Activated B cell treated with CpG ODN at 0.5 μM for 24 hours (primary cell): ENCODE measurements at places on chromosomes 2 and 18.

DNA sequence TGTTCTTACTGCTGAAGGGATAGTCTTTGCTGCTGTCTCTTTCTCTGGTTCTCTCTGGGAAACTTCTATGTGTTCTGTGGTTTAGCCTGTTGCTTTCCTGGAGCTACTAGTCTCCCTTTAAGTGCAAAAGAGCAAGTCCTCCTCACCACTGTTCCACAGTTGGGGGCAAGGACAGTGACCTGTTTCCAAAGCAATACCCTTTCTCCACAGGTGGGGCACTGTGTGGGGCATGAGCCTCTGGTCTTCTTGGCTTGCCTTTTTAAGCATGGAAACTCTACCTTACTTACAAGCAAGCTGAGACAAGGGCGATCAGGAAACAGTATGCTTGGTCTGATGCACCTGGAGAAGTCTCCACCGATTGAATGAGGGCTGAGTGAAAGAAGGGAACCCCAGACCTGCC lies 156.7 kb downstream of the CPS1 start:
- DNase-seq: no peak

DNA sequence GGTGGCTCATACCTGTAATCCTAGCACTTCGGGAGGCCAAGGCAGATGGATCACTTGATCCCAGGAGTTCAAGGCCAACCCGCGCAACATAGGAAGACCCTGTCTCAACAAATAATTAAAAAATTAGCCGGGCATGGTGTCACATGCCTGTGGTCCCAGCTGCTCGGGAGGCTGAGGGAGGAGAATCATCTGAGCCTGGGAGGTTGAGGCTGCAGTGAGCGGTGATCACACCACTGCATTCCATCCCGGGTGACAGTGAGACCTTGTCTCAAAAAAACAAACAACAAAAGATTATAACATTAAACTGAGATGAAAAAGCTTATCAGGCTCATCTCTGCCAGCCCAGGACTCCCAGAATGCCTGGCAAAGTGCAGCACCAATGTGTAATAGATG lies 50.5 kb downstream of the PAPOLG start:
- no peak for DNase-seq

GRCh38 chr2:170090229-170090628 lies 87.7 kb upstream of the MYO3B start:
- DNase-seq: no peak

DNA sequence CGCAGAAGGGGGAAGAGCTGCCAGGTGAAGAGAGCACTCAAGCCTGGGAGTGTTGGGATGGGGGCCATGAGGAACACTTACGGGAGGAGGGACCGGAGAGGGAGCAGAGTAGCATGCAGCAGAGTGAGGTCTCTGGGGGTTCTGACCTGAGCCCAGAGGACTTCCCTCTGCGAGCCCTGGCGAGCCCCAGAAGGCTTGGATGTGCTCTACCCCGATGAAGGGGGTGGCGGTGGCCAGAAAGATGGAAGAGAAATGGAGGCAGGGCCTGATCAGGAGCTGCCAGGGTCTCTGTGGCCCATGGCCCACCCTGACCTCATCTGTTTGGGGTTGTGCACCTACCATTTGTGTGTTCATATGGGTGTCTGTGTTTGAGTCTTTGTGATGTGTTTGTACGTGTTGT lies 42.0 kb downstream of the CROCC2 start:
- DNase-seq: no peak

DNA sequence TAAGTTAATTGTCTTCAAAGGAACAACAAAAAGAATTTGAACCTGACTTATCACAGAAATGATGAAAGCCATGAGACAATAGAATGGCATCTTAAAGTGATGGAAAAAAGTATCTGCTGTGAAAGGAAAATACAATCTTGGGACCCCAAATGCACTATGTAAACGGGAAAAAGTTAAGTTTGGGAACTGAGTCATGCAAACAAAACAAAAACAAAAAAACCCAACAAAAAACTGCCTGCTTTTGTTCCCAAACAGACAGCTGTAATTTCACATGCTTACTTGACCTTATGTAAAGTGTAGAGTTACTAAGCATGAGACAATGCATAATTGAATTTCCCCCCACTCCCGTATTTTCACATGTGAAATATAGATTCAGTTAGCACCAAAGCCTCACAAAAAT lies 122.1 kb upstream of the RBMS1 start:
- DNase-seq: no peak

DNA sequence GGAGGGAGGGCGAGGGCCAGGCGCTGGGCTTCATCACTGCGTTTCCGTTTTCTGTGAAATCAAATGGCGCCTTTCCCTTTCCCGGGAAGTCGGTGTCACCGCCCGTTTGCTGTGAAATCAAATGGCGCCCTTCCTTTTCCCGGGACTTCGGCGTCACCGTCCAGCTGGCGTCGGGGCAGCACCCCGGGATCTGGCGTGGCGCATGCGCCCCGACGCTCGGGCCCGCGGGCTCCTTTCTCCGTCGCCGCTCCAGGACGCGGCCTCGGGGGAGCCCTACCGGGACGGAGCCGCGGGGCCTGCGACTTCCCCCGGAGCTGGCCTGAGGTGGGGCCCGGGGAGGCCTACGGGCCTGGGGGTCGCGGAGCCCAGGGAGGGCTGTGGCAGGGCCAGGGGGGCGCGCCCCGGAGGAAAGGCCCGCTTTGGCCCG lies at the start of gene FAM228A:
TSS of gene FAM228A (plus strand) at position 203 of the 427 bp plus-strand sequence. CDS start 428 bp downstream, outside the sequence.
- no peak for DNase-seq

GRCh38 chr2:11343650-11344341 lies 640 bp downstream of the ROCK2 start:
- DNase-seq: peak; percentile 42

DNA sequence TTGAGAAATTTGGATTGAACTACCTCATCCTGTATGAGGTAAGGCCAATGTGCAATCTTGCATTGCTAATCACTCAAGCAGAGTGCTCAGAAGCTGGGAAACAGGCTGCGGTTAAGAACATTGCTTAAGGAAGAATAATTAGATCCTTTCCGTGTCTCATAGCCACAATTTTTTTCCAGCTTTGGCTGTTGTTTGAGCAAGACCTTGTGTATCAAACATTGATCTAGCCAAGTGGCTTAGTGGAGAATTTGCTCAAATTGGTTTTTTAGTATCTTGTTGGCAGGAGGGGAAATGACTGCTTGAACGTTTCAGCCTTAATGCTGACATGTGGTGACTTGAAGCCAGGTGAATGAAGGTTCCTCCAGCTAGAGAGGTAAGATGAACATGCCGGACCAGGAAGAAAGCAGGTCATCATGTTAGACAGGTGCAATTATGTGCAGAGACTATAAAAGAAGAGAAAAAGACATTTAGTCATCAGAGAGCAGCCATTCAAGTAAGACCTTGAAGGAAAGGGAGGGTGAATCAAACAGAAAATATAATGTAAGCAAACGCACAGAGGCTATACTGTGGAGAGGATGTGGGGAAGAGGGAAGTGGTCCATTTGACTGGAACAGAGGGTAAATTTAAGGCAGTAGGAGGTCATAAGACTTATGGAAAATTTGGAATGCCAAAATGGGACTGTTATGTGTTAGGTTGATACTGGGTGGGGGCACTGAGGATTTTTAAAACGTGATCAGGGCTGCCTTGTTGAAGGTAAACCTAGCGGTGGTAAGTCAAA lies 98.9 kb upstream of the CYP1B1 start:
- no peak for DNase-seq

DNA sequence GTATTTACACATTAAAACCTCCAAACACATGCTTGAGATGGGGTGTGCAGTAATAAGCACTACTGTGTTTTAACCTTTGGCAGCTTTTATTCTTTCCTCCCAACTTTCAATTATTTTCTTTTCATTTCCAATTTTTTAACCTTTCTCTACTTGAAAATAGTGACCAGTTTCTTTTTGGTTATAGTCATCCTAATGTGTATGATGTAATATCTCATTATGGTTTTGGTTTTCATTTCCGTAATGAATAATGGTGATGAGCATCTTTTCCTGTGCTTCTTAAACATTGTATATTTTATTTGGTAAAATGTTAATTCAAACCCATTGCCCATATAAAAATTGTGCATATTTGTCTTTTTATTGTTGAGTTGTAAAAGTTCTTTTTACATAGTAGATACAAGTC lies 103.5 kb downstream of the BMPR2 start:
- DNase-seq: no peak

- no peak for DNase-seq
These were observed 115.8 kb upstream of the NOSTRIN start for GRCh38 chr2:168686452-168687191.

DNA sequence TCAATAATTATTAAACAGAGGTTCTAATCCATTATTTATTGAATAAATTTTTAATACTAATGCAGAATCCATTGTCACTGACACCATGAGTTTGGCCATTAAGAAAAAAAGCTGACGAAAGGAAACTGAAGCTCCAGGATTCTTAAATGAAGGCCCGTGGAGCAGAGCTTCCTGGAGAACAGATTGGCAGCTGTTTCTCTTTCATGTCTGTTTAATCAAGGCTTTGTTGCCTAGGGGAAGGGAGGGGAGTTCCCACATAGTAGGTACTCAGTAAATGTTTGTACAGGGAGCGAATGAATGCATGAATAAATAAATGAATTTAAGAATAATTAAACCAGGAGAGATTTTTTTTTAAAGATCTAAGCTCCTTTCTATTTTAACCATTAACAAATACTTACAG lies 315.1 kb upstream of the KLHL29 start:
- DNase-seq: no peak

- DNase-seq: no peak
These were observed 180.5 kb downstream of the AGPS start for GRCh38 chr2:177573120-177573519.

- DNase-seq: no peak
These were observed 304.6 kb upstream of the ZEB2 start for GRCh38 chr2:144824306-144825080.

DNA sequence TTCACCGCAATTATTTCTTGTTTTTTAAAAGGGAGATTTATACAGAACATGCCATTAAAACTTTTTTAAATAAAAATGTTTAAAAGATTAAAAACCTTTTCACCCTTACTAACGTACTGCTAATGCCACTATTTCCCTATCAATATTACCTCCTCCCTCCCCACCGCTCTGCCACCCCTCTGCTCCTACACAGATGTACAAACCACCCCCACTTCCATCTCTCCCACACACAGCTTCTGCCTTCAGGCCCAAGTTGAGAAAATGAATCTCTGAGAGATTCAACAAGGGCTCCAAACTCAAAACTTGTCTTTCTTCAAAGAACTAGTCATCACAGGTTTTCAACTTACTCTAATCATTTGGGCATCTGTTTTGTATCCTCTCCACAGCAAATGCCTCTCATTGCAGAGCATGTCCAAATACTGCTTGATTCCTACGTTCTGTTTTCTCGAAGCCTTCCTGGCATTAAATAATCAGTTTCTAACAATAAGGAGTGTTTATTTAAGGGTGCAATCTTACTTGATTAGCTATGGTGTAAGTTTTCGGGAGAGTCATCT lies 32.1 kb downstream of the FARSB start:
- DNase-seq: no peak

DNA sequence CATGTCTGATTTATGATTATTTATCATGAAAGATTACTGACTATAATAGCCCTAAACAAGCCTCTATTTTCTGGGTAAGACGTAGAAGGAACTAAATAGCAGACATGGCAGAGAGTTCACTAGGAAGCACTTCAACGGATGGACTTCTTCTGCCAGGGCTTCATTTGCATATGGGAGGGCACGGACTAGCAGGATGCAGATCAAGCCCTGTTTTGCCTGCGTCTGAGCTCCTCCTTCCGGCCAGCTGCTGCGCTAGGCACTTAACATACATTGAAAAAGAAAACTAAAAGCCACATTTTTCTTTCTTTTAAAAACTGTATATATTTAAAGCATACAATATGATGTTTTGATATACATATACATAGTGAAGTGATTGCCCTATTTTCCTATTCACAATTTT lies 340.0 kb upstream of the MEX3C start:
- DNase-seq: no peak

DNA sequence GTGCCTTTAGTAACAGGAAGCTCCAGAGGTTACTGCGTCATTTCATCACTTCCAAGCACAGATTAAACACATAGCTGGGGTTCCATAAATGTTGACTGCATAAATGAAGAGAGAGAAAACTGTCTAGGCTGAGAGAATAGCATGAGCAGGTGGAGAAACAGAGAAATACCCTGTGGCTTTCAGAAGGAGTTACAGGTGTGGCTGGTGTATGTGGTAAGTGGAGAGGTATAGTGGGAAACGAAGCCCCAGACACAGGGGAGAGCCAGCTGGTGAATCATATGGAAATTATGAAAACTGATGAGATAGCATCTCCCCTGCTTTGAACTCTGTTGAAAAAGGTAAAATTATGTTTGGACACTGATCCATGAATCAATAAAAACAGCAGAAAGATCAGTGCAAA lies 807.4 kb upstream of the POU3F3 start:
- DNase-seq: no peak

- DNase-seq: no peak
These were observed 1.8 kb downstream of the UPP2 start for GRCh38 chr2:158103411-158104012.

DNA sequence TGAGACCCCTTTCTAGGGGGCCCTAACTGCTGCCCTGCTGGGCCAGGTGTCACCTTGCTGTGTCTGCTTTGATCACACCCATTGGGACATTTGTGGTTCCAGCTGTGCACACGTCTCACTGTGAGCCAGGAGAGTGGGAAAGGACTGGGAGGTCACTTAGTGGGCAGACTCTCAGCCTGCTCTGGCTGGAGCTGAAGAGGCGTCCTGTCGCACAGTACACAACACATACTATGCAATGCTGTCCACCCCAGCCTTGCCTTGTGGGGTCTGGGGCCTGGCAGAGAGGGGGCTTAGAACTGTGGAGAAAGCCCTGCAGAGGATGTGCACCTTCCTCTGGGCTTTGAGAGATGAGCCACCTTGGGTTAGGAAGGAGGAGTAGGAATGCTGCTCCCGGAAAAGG lies 25.3 kb upstream of the ASPRV1 start:
- DNase-seq: no peak

DNA sequence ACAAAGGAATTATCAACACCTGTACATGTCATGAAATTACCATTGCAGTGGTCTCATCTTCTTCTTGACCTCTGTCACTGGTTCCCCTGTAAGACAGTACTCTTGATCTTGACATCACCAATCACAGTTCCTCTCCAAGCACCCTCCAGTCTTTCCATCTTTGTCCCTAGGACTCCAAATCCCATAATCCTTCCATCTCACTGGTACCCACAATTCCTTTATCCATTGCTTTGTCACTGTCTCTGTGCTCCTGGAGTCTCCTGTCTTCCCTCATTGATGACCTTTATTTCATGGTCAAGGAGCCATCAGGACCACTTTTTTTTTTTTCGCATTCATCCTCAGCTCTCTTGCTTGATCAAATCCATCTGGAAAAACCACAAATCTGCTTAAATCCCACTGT lies 56.7 kb downstream of the COL4A3 start:
- no peak for DNase-seq

GRCh38 chr2:60643747-60644146 lies 90.3 kb upstream of the BCL11A start:
- DNase-seq: no peak

- DNase-seq: no peak
These were observed 144.3 kb upstream of the ERBB4 start for GRCh38 chr2:212682937-212683336.

- no peak for DNase-seq
These were observed 116.9 kb downstream of the TPGS2 start for GRCh38 chr18:36711813-36712444.

- no peak for DNase-seq
These were observed 23.2 kb downstream of the SPEG start for GRCh38 chr2:219457784-219458369.
